ENCODE measurements at places on chromosomes 12 and 14.
A peak's percentile ranks its signal among the peaks of the same experiment; 100 is the strongest.

DNA sequence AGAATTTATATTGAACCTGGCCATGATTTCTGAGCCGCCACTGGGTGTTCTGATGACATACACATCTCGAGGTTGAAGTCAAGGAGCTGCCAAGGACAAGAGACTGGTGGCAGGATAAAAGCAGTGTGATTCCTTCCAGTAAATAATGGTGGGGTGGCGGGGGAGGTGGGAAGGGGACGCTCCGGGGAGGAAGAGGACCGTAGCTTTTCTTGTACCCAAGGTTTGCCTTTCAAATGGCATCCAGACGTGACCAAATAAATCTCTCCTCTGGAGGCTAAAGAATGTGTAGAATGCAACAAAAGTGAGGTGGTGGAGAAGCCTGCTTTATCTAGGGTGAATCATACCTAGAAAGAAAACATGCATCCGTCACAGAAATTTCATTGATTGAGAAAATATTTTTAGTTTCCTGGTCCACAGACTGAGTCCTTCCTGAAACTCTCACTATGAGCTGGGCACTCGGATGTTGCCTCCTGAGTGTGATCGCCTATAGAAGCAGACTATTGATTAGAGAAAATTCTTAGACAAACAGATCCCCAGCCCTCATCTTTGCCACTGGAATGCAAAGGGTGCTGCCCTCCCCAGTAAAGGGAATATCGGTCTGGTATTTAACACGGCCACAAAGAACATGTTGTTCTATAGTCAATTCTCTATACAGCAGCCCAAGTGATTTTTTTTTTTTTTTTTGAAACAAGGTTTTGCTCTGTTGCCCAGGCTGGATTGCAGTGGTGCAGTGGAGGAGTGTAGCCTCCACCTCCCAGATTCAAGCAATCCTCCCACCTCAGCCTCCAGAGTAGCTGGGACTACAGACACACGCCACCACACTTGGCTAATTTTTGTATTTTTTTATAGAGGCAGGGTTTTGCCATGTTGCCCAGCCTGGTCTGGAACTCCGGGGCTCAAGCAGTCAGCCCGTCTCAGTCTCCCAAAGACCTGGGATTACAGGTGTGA lies 112.1 kb downstream of the DPF3 start:
- DNase-seq = no peak

DNA sequence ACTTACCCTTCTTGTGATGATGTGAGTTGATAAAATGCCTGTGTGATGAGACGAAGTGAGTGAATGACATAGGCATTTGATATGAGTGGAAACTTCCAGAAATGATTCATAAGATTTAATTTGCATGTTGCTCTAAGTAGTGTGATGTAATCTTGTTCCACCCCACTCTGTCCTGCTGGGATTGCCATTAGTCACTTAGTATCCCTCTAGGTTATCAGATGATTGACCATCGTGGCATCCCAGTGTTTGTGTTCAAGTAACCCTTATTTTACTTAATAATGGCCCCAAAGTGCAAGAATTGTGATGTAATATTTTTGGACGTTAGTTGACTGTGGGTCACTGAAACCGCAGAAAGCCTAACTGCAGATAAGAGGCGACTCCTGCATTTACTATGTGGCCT lies 214.4 kb upstream of the DIO2 start:
- DNase-seq = no peak

- DNase-seq = no peak
These were observed 18.3 kb upstream of the ZFP36L1 start for GRCh38 chr14:68811171-68811570.

- DNase-seq = peak; percentile 80
These were observed 525.2 kb upstream of the CCDC196 start for GRCh38 chr14:65961004-65961403.

- no peak for DNase-seq
These were observed 293.6 kb downstream of the RMST start for GRCh38 chr12:97756066-97756666.

GRCh38 chr12:96117460-96117859 lies 76.7 kb upstream of the ELK3 start:
- no peak for DNase-seq

- no peak for DNase-seq
These were observed 102.5 kb upstream of the PTPRB start for GRCh38 chr12:70739756-70740155.

DNA sequence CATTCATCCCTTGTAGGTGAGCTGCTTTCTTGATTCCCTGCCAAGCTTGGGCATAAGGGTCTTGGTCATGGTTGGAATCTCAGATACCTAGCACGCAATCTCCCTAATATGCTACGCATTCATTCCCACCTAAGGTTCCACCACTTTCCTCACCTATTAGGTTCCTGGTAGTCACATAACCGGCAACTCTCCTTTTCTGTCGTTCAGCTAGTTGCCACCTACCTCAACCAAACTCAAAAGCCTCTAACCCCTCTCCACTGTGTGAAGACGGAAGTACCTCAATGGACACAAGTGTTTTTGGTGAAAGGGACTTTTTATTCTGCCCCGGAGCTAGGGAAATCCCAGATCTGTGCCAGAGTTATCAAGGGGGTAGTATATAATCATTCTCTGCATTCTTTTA lies 1.3 kb upstream of the TBC1D15 start:
- DNase-seq = no peak

DNA sequence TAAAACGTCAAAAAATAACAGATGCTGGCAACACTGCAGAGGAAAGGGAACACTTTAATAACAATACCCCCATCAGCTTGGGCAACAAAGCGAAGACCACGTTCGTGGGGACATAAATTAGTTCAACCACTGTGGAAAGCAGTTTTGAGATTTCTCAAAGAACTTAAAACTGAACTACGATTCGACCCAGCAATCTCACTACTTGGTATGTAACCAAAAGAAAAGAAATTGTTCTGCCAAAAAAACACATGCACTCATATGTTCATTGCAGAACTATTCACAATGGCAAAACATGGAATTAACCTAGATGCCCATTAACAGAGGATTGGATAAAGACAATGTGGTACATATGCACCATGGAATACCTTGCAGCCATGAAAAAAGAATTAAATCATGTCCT lies 81.2 kb upstream of the RAP1B start:
- no peak for DNase-seq

DNA sequence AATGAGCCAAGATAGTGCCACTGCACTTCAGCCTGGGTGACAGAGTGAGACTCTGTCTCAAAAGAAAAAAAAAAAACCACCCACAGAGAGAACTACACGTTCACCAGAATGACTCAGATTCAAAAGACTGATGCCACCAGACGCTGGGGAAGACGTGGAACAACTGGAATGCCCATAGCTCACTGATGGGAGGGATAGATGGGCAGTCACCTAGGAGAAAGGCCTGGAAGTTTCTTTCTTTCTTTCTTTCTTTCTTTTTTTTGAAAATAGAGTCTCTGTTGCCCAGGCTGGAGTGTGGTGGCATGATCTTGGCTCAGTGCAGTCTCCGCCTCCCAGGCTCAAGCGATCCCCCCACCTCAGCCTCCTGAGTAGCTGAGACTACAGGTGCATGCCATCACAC lies 10.0 kb upstream of the KLC1 start:
- DNase-seq = no peak

DNA sequence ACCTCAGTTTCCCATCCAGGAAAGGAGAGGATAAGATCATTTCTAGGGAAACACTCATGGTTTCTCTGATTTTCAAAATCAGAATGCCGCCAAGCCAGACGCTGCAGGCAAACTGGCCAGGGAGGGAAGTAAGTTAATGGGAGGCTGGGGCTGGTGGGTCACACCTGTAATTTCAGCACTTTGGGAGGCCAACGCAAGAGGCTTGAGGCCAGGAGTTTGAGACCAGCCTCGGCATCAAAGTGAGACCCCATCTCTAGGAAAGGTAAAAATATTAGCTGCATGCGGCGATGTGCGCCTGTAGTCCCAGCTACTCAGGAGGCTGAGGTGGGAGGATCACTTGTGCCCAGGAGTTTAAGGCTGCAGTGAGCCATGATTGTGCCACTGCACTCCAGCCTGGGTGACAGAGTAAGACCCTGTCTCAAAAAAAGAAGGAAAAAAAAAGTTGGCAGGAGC lies 587 bp downstream of the SELPLG start:
- DNase-seq = no peak

DNA sequence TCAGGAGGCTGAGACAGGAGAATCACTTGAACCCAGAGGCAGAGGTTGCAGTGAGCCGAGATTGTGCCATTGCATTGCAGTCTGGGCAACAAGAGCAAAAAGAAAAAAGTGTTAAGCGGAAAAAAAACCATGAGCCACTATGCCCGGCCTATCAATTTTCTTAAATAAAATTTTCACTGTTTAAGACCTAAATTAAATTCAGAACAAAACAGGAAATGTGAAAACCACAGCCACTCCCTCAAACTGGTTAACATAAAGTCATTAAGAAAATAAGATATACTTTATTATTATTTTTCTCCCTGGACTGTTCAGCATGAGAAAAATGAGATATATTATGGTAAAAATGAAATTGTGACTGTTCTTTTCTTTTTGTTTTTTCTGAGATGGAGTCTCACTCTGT lies 44.6 kb upstream of the GCH1 start:
- no peak for DNase-seq

GRCh38 chr12:122031342-122032216 lies 9.9 kb downstream of the BCL7A start:
- peak; percentile 47 for DNase-seq

- no peak for DNase-seq
These were observed 39.8 kb downstream of the TMTC3 start for GRCh38 chr12:88181881-88182280.

DNA sequence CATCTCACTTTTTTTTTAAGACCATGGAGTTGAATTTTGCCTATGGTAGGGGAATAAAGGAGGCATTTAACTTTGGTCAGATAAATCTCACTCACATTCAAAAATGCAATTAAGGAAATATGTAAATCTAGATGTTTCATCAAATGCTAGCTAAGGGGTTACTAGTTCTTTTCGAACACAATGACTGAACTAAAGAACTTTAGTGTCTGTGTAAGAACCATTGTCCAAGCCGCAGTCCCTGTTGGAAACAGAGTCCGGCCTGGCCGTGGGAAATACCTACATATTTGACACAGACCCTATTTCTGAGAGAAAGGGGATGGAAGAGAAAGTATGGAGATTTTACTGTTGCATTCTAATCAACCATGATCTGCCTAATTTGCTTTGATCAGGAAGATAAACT lies 17.4 kb downstream of the LGR5 start:
- DNase-seq = no peak

- no peak for DNase-seq
These were observed 22.9 kb upstream of the DHRS7 start for GRCh38 chr14:60188115-60188514.

- DNase-seq = no peak
These were observed 546.6 kb upstream of the TBX3 start for GRCh38 chr12:115230606-115231005.

DNA sequence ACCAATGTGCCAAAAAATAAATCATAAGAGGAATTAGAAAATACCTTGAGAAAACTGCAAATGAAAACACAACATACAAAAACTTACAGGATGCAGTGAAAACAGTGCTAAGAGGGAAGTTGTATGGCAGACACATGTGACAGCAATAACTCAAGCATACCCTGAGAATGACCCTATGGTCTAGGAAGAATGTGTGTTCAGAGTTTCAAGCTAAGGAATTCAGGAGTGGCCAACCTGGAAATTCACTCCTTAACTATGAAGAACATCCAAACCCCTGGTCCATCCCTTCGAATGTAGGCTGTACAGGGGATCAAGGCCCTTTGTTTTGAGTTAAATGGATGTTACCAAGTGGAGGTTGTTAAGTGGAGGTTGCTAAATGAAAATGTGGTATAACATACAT lies 16.7 kb upstream of the TTC9 start:
- no peak for DNase-seq

GRCh38 chr14:65879248-65880009 lies 466.9 kb downstream of the FUT8 start:
- DNase-seq = no peak

DNA sequence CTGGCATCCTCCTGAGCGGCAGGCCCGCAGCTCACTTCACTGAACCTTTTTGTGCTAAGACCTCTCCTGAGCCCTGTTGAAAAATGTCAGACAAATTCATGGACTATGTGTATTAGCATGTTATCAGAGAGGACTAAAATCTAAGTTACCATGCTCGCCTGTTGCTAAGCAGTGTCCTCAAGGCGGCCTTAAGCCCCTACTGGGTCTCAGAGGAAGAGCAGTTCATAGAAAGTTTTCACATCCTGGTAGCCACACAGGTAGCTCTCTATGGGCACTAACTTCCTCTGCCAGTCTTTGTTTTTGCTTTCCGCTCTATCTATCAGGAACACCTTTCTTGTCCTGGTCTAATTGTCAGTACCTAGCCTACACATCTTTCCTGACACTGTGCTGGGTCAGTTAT lies 306.6 kb upstream of the MIS18BP1 start:
- no peak for DNase-seq

DNA sequence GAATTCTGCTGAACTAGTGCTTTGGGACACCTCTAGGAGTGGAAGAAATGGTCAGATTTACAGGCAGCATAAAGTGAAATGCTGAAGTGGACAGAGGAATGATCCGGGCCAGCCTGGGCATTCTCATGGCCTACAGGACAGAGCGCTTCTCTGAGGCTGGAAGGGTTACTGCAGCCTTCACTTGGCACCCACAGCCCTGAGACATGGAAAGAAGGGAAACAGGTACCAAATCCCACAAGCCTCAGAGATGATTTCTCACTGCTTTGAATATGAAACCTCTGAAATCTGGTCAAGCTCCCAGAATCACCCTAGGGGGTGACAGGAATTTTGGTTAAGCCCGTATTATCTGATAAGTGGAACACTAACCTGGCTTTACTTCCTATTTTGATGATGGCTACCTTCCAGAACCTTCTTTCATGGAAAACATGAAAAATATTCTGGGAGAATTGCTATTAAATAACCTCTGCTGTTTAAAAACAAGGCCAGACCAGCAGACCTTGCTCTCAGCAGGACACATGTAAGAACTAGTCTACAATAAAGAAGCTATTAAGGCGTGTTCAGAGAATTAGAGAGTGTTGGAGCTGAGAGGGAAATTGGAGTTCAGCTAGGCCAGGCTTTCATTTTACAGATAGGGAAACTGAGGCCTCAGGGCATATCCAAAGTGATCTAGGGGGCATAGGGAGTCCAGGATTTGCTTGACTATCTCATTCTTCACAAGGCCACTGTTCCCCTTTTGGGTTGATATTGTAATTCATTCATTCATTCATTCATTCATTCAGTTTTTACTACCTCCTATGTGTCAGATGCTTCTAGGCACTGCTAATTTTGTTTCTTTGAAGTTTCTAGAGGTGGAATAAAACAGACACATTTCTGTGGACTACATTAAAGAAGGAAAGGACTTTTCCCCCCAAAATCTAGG lies 281.5 kb downstream of the ZFP36L1 start:
- no peak for DNase-seq

GRCh38 chr12:1917172-1918070 lies 1.0 kb downstream of the CACNA2D4 start:
- no peak for DNase-seq

DNA sequence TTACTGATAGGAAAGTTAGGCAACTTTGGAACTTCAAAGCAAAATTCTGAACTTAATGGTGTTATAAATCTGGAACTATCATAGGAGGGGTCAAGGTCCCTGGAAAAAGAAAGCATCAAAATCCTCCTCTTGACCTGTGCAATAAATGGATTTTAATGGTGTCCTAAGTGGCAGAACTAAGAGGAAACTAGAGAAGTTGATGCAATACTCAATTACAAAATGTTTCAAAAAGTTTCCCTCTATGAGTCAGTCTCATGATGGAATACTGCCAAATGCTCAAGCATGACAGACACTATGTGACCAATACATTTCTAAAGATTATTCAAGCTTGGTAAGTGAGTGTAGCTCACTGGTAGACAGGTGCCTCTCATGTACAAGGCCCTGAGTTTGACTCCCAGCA lies 47.7 kb upstream of the ERGIC2 start:
- no peak for DNase-seq

GRCh38 chr14:71748196-71748595 lies 184.0 kb upstream of the RGS6 start:
- no peak for DNase-seq

All from stimulated activated CD4-positive, alpha-beta T cell treated with anti-CD3 and anti-CD28 coated beads, Interleukin-4, amount 100 ng/mL, for 48 hours (primary cell).